ENCODE measurements at places on chromosomes 11 and 22.

GRCh38 chr11:35056391-35057093, 82.4 kb upstream of the CD44 start:
- DNase-seq = no peak

- no peak for DNase-seq
These were observed 1013.2 kb downstream of the TBC1D22A start for GRCh38 chr22:47775686-47776085.

DNA sequence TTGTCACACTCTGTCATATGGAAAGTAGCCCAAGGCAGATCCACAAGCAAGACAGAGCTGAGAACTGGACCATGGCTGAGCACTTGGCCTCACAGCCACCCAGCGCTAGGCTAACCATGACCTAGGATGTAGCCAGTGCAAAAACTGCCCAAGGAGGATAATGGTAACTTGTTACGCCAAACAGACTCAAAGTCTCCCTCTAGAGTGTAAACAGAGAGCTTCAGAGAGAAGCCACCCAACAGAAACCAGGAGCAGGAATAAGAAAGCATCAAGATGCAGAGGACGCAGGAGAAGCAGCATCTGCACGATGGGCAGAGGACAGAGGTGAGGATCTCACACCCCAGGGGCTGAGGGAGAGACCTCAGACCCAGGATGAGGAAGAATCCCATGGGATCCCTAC, 97.9 kb downstream of the RCN1 start:
- DNase-seq = no peak

GRCh38 chr22:38035530-38035885, 21.7 kb upstream of the PICK1 start:
- no peak for DNase-seq

- DNase-seq = peak; percentile 18
These were observed 28.2 kb downstream of the DBX1 start for GRCh38 chr11:20131788-20132666.

DNA sequence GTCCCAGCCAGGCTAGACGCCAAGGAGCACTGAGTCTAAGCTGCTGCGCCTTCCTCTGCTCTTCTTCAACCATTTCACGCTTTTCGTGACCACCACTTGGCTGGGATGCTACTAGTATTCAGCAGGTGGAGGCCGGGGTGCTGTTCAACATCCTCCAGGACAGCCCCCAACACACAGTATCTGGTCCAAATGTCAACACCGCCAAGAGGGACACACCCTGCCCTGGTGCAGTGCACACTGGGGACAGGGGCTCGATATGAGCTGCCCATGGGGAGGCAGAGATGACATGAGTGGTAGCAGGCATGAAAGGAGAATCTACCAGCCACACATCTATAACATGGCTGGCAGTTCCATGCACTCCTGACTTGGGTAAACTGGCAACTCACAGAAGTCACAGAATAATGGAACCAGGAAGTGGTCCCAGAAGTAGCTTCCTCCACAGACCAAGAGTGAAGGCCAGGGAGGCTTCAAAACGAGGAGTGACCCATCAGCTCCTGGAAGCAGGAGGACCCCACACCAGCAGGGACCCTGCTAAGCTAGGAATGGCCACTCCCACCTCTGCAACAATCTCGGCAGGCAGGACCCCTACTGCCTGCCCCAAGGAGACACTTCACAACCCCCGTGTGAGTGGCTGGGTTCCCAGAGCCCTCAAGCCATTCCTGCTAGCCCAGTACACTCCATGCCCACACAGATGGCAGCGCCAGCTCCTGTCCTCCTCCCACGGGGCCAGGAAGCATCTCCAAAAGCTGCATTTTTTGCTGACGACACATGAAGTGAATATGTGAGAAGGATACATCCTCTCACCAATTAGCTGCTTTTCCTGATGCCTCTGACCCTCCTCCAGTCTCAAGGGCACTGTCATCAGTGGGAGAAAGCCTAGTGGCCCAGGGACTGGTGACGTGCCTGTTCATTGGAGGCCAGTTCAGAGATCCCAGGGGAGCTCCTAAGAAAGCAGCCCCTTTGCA, 78.8 kb downstream of the DGCR2 start:
- no peak for DNase-seq

DNA sequence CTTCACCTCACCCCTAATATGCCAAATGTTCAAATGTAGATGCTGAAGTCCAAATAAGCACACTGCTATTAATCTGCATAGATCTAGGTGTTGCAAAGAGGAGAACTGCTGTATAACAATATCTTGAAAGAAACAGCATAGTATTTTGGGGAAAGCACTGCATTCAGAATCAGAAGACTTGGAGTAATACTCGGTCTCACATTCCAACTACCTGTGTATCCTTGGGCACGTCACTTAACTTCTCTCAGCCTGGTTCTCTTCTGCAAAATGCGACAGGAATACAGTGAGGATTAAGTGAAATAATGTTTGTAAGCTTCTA, 332 bp upstream of the HMGXB4 start:
- DNase-seq = no peak

- DNase-seq = no peak
These were observed 83.0 kb downstream of the ABTB2 start for GRCh38 chr11:34274712-34275398.

- no peak for DNase-seq
These were observed 20.6 kb upstream of the MS4A7 start for GRCh38 chr11:60357771-60358170.

DNA sequence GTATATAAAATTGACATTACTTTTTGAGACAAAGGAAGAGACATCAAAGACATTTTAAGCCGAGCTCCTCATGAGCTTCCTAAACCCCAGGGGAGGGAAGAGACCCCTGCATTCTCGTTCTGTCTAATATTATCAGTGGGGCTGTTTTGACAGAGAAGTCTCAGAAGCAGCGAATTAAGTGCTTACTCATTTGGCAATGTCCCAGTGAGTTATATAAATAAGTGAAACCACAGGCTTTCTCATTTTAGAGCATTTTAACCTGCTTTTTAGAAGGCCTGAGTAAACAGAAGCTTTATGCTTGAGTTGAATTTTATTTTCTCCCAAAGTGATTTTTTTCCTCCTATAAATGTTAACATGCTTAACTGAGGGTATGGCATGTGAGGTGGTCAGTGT, 23.2 kb upstream of the C1QTNF4 start:
- DNase-seq = no peak

GRCh38 chr22:41479671-41480396, 10.9 kb downstream of the ACO2 start:
- no peak for DNase-seq

GRCh38 chr22:27617214-27617881, 184.2 kb downstream of the MN1 start:
- DNase-seq = no peak

- no peak for DNase-seq
These were observed 83.1 kb downstream of the OR5AK2 start for GRCh38 chr11:57071829-57072228.

DNA sequence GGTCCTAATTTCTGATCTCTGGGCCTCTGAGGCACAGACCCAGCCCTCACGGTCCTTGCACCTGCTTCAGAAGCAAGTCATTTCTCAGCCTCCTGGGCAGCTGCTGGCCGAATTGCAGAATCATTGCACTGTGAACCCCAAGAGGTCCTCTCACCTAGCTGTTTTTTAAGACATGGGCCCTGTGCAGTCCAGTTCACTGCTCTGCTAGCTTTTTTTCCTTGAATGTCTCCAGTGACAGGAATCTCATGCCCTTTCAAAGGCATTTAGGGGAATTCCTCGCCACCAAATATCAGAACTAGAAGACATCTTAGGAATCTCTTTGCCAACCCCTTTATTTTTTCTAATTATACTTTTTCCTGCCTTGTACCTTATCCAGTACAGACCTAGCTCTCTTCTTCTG, 35.6 kb upstream of the TP53I11 start:
- DNase-seq = no peak

DNA sequence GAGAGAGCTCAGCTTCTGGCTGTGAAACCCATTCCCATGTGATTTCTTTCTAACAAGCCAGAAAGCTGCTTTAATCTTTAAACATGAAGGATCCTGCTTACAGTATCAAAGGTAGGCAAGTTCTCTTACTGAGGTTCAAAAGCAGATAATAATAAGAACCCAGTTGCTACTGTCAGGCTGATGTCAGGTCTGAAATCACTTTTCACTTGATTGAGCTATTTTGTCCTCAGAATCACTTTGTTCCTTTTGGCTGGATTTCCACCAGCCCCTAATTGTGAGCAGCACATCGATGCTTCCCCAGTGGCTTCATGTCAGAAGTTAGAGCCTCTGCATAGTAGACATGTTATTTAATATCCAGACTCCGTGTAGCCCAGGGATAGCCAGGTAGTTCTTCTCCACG, 55.8 kb upstream of the CEP295 start:
- DNase-seq = no peak

- no peak for DNase-seq
These were observed 37.0 kb upstream of the FBLN1 start for GRCh38 chr22:45465633-45466032.

GRCh38 chr22:37768273-37768672, 39.5 kb upstream of the GCAT start:
- no peak for DNase-seq

GRCh38 chr11:36532941-36533601, 23.0 kb upstream of the TRAF6 start:
- DNase-seq = no peak

DNA sequence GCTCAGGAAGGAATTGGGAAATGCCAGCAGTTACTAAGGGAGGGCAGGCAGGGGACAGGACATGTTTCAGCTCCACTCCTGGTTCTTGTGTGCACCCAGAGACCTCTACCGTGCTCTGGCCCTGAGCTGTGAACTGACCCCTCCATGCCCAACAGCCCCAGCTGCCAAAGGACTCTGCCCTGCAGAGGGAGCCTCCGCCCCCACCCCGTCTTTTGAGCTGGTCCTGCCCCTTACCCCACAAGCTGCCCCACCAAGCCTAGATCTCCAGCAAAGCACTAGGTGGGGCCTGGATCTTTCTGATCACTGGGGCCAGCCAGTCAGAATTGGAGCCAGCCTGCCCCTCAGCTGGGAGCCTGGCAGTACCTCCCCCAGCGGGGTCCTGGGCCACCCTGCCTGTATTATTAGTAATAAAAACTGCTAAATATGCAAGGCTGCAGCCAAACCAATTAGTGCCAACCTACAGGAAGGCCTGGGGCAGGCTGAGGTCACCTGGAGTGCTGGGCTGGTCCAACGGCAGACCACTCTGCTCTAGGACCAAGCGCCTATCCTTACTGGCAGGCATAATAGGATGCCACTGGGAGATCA, 23.9 kb upstream of the DRICH1 start:
- no peak for DNase-seq

DNA sequence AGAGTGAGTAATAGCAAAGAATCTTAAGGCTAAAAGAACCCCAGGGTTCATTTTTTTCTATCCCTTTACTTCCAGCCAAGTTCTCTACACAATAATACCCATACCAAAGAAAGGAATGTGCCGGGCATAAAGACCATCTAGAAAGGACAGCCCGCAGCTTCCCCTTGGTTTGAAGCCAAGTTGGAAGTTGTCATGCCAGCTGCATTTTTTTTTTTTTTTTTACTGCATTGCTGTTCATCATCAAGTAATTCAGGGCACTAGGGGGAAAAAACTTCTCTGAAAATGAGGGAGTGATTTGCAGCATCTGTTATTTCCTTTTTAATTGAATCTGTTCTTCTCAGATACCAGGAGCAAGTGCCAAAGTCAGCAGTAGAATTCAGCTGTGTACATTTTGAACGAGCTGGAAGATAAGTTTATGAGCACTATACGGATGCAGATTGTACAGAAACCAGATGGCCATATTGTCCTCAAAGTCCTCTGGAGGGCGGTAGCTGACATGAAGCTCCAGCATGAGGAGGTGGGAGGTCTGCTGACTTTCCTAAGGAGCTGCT, 56.4 kb downstream of the UBASH3B start:
- DNase-seq = peak; percentile 36

DNA sequence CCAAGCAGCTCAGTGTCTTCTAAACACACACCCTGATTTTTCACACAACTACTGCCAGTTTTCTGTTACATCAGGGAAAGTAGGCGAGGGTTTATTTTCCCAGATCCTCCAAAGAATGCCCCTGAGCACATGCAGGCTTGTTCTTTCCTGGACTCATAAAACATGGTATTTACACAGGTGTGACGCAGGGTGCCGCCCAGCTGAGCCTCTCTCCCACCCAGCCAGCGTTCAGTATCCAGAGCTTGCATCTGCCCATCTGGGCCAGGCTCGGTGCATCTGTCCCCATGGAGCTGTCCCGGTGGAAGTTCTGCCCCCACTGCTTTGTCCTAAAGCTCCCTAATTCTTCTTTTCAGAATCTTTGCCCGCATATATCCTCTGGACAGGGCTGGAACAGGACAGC, 44.8 kb upstream of the ISX start:
- no peak for DNase-seq

DNA sequence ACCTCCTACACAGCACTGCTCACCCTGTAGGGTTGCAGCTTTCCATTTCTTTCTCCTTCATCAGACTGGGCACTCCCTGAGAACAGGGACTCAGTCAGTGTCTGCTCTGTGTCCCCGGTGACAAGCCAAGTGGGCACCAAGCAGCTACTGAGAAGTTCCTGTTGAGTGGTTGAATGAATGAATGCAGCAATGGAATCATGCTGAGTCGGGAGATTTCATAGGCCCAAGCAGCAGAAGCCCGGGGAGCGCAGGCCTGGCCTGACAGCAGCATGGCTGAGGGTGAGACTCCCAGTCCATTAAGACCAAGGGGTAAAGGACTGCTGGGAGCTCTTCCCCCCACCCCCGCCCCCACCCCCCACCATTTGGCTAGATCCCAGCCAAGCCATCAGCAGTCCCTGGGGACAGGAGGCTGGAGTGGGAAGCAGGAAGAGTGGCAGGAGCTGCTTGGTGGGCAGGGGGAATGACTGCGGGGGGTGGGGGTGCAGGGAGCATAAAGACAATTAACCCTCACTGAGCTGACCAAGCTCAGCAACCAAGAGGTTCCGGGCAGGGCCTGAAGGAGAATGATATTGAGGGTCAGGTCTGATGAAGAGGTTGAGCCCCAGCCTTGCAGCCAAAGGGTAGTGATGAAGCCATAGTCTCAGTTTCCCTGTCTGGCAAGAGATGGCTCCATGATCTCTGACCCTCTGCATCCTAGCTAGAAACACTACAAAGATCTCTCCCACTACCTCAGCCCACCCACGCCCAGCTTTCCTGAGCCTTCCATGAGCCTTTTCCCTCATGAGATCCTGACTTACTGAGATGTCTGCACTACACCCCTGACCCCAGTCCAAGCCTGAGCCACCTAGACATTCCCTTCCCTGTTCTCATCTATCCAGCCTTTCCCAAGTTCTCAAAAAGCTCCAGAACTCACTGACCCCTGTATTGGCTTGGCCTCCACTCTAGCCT, 2.8 kb downstream of the PDE2A start:
- DNase-seq = no peak

GRCh38 chr11:95337175-95337957, 106.4 kb upstream of the SESN3 start:
- no peak for DNase-seq
